ENCODE measurements at places on chromosomes 7 and 10. TPM values are rescaled to one million over a fixed set of nuclear protein-coding genes. Genes with fewer than 3 reads are reported as not detected.

DNA sequence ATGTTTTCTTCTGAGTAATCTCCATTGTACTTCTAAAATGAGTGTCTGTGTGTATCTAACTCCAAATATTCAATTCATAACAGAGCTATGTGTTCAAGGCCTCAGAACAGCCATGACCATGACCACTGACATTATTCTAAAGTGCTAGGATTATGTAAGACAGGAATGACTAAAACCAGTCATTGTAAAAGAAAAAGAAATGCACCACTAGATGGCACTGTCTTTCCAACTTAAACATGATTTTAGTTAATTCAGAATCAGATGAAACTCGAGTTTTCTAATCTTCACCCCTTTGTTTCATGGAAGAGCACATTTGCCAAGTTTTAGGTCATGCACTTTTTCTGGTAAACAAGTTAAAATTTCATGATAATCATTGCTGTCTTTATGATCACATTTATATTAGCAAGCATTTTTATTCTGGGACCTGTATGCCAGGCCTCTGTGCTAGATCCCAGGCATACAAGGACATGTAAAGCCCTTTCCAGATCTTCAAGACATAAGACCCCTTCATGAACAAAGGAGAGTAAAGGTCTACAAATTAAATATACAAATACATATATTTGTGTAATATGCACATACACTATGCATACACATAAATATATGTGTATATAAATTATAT, 26.1 kb upstream of the RSU1 start:
- no peak for DNase-seq

- no peak for DNase-seq
Measured at GRCh38 chr7:43693687-43694398, 35.5 kb downstream of the COA1 start.

DNA sequence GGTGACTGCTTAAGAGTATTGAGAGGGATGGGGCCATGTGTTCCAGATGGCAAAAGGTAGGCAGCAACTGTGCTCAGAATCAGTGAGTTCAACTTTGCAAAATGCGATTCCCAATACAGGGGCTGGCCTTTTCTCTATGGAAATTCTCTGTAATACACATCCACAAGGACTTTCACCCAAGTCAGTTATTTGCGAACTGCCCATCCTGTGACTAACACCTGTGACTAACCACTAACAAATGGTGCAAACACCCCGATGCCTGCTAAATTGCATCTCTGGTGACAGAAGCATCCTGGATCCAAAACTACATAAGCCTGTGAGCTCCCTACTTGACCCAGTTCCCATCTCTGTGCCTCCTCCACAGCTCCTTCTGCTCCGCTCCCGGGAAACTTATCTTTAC, 9.0 kb upstream of the CUZD1 start:
- no peak for DNase-seq

GRCh38 chr7:20083781-20084180, 133.4 kb downstream of the MACC1 start:
- DNase-seq, result no peak

GRCh38 chr10:130424418-130424817, 288.2 kb downstream of the GLRX3 start:
- no peak for DNase-seq

Gene PPP1R3A
- not detected for total RNA-seq

Gene FBXO24
- total RNA-seq, result 0.41 TPM

GRCh38 chr7:25732766-25733217, 419.2 kb upstream of the NFE2L3 start:
- no peak for DNase-seq

DNA sequence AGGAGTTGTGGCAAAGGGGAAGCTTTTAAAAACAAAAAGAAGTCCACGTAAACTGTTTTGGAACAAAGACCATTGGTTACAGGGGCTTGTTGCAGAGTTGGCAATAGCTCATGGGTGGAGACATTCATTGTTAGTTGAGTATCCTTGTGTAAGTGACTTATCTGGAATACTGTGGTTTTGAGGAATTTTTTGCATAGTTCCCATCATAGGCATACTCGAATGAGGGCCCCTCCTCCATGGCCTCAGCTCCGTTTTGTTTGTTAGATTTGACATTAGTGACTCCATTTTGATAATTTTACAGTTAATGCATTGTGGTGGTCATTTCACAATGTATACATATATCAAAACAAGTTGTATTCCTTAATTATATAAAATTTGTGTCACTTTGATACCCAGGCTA, 12.8 kb upstream of the SMKR1 start:
- DNase-seq, result no peak

Measured in progenitor cell of endocrine pancreas (in vitro differentiated cells).